ENCODE measurements at places on chromosomes 6 and 20. TPM values are rescaled to one million over a fixed set of nuclear protein-coding genes. Genes with fewer than 3 reads are reported as not detected.

SPTLC3 gene
- 69.8 TPM for total RNA-seq

GRCh38 chr6:166335378-166336302 lies 6.7 kb downstream of the SFT2D1 start:
- no peak for DNase-seq

DNA sequence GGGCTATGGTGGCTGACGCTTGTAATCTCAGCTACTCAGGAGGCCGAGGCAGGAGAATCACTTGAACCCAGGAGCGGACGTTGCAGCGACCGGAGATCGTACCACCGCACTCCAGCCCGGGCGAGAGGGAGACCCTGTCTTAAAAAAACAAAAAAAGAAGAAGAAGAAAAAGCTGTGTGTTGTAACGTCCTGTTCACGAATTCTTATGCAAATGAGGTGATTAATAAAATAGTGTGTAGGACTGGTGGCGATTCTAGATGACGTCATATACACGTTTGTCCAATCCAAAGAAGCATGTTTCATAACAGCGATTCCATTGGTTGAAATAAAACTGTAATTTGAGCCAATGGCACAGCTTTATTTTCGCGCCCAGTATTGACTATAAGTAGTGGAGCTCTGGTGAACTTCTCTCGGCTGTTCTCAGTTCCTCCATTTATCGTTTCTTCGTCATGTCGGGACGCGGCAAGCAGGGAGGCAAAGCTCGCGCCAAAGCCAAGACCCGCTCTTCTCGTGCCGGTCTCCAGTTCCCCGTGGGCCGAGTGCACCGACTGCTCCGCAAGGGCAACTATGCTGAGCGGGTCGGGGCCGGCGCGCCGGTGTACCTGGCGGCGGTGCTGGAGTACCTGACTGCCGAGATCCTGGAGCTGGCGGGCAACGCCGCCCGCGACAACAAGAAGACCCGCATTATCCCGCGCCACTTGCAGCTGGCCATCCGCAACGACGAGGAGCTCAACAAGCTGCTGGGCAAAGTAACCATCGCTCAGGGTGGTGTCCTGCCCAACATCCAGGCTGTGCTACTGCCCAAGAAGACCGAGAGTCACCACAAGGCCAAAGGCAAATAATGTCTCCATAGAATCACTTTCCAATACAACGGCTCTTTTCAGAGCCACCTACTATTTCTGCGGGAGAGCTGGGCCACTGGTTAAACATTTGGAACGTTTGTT lies 47.0 kb downstream of the OR2B2 start:
- peak; percentile 88 for DNase-seq

DNA sequence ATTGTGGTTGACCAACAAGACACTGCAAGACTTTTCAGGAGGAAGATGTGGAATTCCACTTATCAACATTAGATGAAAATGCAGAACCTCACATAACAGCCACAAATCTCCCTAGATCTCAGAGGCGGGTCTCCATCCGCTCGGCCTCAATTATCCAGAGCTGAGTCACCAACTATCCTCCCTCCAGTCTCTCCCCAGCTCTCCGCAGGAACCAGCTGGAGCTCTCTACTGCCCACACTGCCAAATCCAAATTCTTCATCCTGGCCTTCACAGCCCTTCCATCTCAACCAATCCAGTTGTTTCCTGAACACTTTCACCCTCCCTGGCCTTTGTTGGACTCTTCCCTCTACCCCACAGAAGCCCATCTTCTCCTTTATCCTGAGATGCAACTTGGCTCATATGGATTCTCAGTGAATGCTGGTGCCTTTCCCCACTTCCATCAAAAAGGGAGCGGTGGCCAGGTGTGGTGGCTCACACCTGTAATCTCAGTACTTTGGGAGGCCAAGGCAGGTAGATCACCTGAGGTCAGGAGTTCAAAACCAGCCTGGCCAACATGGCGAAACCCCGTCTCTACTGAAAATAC lies 3.5 kb upstream of the TGIF2 start:
- no peak for DNase-seq

DNA sequence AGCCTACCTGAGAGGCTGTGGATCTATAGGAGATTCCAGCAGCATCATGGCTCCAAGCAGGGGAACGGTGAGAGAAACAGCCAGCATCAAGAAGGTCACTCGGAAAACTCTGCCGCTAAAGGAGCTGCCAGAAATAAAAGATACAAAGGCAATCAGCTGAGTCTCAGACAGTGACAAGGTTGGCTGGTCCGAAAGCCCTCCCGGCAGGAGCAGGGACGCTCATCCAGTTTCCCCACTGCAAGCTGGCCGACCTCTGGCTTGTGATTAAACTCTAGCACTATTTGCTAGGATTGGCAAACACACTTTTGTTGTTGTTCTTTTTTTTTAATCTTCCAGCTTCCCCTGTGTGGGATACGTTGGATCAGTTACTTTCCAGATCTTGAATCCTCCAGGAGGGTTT lies 8.7 kb downstream of the APMAP start:
- DNase-seq, result peak; percentile 70

C20orf144 gene
- not detected for total RNA-seq
